ENCODE measurements at places on chromosomes 7 and 10. TPM values are rescaled to one million over a fixed set of nuclear protein-coding genes. Genes with fewer than 3 reads are reported as not detected.

- H3K4me1 ChIP-seq = peaks cover 7% of the 10 kb centered on the region
- H3K4me3 ChIP-seq = no peak overlapping the region
- no peak overlapping the region for H3K27ac ChIP-seq
- H3K27me3 ChIP-seq = no peaks in the 10 kb centered on the region
These were observed 113.4 kb downstream of the BTRC start for GRCh38 chr10:101467286-101467770.

The TMEM213 gene
- 1.7 TPM for total RNA-seq

The ITPRID1 gene
- 0.30 TPM for total RNA-seq

GRCh38 chr7:124440081-124440480, 325.5 kb downstream of the GPR37 start:
- no peak overlapping the region for H3K4me3 ChIP-seq
- H3K27ac ChIP-seq = no peak overlapping the region
- no peaks in the 10 kb centered on the region for H3K4me1 ChIP-seq
- no peaks in the 10 kb centered on the region for H3K36me3 ChIP-seq
- H3K27me3 ChIP-seq = no peaks in the 10 kb centered on the region
- no peak for DNase-seq

DNA sequence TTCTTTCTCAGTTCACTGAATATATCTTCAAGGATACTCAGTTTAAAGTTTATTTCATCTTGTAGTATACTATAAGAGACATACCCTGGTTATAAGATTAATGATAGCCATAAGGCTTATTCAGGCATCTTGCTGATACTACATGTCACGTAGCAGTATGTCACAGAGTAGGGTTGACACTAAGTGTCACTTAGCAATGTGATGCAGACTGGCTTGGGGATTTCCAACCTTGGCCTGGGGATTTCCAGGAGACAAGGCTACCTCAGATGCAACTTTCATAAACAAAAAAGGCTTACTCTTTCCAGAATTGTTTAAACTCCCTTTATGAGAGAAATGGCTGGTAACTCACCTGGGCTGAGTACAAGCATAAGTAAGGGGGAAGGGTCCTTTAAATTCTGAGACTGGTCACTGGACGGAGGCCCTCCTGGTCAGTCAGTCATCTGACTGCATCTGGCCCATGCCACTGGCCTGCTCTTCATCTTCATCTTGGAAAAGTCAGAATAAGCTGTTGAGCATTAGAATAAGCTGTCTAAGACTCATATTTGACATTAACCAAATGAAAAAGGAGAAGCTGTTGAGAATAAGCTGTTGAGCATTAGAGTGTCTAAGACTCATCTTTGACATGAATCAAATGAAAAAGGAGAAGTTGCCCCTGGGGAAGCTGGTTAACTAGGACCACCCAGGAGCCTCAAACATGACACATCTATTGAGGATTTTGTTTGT, 9.5 kb downstream of the SLC13A1 start:
- no peaks in the 10 kb centered on the region for H3K4me1 ChIP-seq
- H3K27me3 ChIP-seq = no peaks in the 10 kb centered on the region
- no peaks in the 10 kb centered on the region for H3K36me3 ChIP-seq
- H3K4me3 ChIP-seq = no peak overlapping the region
- no peak overlapping the region for H3K27ac ChIP-seq

The CYP3A5 gene
- total RNA-seq = 25.2 TPM

DNA sequence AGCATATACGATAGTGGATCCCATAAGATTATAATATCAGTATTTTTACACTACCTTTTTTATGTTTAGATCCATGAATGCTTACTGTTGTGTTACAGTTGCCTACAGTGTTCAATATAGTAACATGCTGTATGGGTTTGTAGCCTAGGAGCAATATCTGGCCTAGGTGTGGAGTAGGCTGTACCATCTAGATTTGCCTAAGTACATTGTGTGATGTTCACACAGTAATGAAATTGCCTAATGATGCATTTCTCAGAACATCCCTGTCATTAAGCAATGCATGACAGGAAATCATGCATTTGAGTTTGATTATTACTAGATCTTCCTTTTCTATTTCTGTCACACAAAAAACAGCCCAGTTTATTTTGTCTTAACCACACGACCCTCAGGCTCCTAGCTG, 14.5 kb downstream of the CBX3 start:
- DNase-seq = no peak
- no peak overlapping the region for H3K4me3 ChIP-seq
- no peak overlapping the region for H3K27ac ChIP-seq
- H3K36me3 ChIP-seq = peaks cover 9% of the 10 kb centered on the region
- H3K4me1 ChIP-seq = no peaks in the 10 kb centered on the region

DNA sequence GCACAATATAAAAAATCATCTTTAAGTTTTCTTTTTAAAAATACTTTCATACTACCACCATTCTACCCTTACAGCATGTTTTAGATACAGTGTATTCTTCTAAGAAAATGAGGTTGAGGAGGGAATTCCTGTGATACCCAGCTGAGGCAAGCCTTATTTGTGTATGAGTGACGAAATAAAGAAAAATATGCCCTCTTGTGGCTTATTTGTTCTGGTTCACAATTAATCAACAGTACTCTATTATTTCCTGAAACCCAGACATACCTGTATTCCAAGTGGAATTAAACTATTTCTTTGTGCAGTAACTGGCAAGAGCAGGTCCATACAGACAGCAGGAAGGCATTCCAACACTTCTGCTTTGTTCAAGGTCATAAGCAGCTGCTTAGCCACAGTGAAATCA, 4.5 kb upstream of the SEMA3D start:
- DNase-seq = no peak
- no peaks in the 10 kb centered on the region for H3K36me3 ChIP-seq
- no peak overlapping the region for H3K4me3 ChIP-seq
- H3K4me1 ChIP-seq = peaks cover 10% of the 10 kb centered on the region

- H3K27ac ChIP-seq = peak overlapping the region; percentile 71
- DNase-seq = no peak
- H3K27me3 ChIP-seq = no peaks in the 10 kb centered on the region
- H3K4me3 ChIP-seq = no peak overlapping the region
- peaks cover 21% of the 10 kb centered on the region for H3K36me3 ChIP-seq
- peaks cover 83% of the 10 kb centered on the region for H3K4me1 ChIP-seq
These were observed 65.5 kb downstream of the FAM53B start for GRCh38 chr10:124678557-124679240.

DNA sequence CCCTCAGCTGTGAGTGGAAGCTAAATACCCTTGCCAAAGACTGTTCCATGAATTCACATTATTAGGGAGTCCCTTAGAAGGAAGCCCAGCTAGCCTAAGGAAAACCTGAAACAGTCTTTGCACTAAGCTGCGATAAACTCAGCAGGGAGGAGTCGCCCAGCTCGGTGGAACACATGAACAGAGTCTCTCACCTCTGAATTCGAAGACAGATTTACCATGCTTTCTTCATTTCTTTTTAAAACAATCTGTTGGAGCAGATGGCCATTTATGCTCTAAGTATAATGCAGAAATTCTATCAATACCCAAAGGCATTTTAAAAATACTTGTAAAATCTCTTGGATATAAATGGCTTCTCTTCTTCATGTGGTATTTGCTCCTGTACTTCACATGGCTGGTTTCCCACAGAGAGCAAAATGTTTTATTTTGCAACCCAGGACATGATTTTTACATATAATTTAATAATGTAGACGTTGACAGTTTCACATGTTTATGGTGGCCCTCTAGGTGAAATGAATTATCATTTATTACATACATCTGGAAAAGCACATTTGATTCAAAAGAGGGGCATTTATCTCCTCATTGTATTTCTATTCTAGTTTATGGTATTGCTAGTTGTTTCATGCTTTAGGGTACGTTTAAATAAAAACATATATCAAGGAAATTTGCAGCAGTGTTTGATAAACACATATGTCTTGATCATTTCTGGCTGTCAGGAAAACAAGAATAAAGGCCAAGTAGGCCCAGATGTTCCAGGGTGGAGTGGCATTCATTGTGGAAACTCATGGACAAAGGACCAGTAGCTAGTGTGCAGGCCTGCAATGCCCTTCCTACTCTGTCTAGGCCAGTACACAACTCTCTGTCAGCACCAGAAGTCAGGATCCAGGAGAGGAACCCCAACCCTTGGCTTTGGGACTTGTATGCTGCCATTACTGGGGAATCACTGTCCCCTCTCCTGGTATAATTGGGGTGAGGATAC, 52.2 kb downstream of the LRGUK start:
- H3K4me1 ChIP-seq = no peaks in the 10 kb centered on the region
- no peak overlapping the region for H3K27ac ChIP-seq
- no peaks in the 10 kb centered on the region for H3K36me3 ChIP-seq
- H3K27me3 ChIP-seq = no peaks in the 10 kb centered on the region
- no peak overlapping the region for H3K4me3 ChIP-seq

DNA sequence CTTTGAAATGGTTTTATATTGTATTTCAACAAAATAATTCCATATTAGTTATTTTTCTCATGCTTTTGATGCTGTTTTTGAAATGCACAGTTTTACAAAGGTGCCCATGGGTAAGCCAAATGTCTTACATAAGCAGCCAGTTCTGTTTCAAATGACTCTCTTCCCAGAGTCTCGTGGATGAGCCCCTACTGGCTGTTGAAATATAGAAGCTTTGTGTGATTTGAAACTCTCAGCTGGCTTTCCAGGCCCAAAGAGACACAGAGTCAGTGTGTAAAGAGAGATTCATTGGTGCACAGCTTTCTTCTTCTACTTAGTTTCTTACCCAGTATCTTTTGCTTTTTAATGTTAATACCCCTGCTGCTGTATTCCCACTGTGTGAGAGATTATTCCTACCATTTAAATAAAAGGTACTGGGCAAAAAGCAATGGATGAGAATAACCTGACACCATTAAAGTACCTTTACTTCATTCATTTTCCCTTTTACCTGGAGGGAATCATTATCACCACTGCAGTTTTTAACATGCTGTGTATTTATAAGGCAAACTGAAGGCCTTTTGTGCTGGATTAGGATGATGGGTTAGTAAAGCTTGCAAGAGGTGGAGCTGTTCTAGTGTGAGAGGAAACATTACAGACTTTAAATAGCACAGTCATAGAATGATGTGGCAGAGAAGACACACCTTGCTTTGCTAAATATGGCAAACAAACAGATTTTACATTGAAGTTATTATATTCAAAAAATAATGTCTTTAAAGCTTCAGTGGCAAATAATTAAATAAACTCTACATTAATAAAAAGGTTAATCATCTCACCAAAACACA, 415.1 kb downstream of the THSD7A start:
- no peaks in the 10 kb centered on the region for H3K27me3 ChIP-seq
- H3K4me3 ChIP-seq = no peak overlapping the region
- no peaks in the 10 kb centered on the region for H3K36me3 ChIP-seq
- no peaks in the 10 kb centered on the region for H3K4me1 ChIP-seq
- no peak overlapping the region for H3K27ac ChIP-seq

- H3K27ac ChIP-seq = peak overlapping the region; percentile 61
- DNase-seq = no peak
- H3K27me3 ChIP-seq = no peaks in the 10 kb centered on the region
- H3K4me3 ChIP-seq = no peak overlapping the region
- H3K36me3 ChIP-seq = no peaks in the 10 kb centered on the region
These were observed 11.3 kb downstream of the CRYGN start for GRCh38 chr7:151428378-151429236.

DNA sequence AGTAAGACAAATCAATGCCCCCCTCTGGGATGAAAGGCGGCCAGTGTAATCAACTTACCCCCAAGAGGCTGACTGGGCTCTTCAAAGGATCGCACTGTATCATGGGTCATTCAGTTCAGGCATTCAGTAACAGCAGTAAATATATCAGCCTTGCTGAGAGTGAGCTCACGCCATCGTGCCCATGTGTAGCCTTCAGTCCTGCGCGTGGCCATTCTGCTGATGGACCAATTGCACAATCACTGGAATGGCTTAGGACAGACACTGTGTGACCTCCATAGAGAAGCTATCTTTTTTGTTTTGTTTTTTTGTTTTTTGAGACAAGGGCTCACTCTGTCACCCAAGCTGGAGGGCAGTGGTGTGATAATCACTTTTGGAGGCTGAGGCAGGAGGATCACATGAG, 9.1 kb upstream of the PRKRIP1 start:
- DNase-seq = no peak
- H3K4me3 ChIP-seq = no peak overlapping the region
- no peaks in the 10 kb centered on the region for H3K27me3 ChIP-seq
- H3K27ac ChIP-seq = no peak overlapping the region
- no peaks in the 10 kb centered on the region for H3K4me1 ChIP-seq

GRCh38 chr7:36762394-36762793, 38.1 kb upstream of the AOAH start:
- H3K27me3 ChIP-seq = no peaks in the 10 kb centered on the region
- H3K4me1 ChIP-seq = no peaks in the 10 kb centered on the region
- H3K27ac ChIP-seq = no peak overlapping the region
- no peak overlapping the region for H3K4me3 ChIP-seq

The PSD gene
- total RNA-seq = 4.3 TPM

DNA sequence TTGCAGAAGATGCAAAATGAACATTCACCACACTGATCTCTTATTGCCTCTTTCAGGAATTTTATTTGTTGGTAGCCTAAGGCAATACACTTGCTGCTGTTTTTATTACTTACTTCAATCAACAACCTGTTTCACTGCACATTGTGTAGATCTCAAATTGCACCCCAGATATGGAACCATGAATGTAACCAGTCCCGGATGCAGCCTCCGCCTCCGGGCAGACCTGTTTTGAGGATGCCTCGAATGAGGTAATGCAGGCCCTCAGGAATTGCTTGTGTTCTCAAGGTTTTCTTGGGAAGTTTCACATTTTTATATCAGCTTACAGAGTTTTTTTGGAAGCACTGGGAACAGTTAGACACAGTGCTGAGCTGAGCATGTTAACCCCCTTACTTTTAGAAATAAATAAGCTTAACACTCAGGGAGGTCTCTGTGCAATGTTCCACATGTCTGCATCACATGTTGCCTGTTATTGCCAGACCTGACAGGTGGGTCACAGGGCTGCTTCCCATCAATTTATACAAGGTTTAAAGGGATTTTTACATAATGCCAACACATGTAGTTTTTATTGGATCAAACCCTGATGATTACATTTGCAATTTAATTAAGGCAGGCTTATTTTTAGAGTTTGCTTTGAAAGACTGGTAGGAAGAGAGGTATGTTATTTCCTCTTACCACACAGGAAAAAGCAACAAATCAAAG, 193.1 kb upstream of the POM121L12 start:
- DNase-seq = no peak
- no peak overlapping the region for H3K27ac ChIP-seq
- H3K27me3 ChIP-seq = no peaks in the 10 kb centered on the region
- H3K4me3 ChIP-seq = no peak overlapping the region

The FRG2B gene
- not detected for total RNA-seq

The DPYSL4 gene
- total RNA-seq = 1.1 TPM

- no peaks in the 10 kb centered on the region for H3K27me3 ChIP-seq
- H3K27ac ChIP-seq = no peak overlapping the region
- no peaks in the 10 kb centered on the region for H3K4me1 ChIP-seq
- peaks cover 67% of the 10 kb centered on the region for H3K36me3 ChIP-seq
- no peak for DNase-seq
- no peak overlapping the region for H3K4me3 ChIP-seq
These were observed 32.6 kb upstream of the GJD4 start for GRCh38 chr10:35572583-35572982.

Measured in upper lobe of left lung (tissue), 6 donors.